Right ventricle myocardium inferior (tissue), 1 donor: ENCODE measurements at places on chromosomes 2 and 18. TPM values are rescaled to one million over a fixed set of nuclear protein-coding genes. Genes with fewer than 3 reads are reported as not detected.

DNA sequence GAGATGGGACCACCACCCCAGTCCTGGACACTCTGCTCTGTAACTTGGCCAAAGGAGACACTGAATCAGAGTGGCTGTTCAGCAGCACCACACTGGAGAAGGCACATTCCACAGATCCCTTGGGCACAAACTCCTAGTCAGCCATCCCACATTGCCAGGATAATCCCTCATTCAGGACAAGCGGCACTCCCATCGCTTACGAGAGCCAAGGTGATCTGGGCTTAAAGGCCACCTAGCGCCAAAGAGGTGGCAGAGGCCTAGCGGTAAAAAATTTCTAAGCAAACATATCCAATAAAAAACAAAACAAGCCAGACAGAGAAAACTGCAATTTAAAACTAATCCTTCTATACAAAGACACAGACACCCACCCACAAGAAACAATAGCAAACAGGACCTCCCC, 62.2 kb downstream of the EPB41L3 start:
- no peak for DNase-seq

DNA sequence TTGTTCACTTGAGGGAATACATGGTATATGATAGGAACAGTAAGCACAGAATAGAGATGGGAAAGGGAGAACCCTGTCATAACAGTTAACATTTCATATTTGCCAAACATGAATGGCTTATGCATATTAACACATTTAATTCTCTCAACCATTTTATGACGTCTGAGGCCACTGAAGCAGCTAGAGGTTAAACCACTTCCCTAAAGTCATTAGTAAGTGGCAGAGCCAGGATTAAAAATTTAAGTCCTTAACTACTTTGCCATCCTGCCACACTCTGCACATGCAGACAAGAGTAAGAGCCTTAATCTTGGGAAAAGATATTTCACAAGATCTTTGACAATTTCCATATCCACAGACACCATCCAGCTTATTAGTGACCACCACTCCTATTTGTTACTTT, 2.1 kb downstream of the LIPT1 start:
- DNase-seq, result no peak

DNA sequence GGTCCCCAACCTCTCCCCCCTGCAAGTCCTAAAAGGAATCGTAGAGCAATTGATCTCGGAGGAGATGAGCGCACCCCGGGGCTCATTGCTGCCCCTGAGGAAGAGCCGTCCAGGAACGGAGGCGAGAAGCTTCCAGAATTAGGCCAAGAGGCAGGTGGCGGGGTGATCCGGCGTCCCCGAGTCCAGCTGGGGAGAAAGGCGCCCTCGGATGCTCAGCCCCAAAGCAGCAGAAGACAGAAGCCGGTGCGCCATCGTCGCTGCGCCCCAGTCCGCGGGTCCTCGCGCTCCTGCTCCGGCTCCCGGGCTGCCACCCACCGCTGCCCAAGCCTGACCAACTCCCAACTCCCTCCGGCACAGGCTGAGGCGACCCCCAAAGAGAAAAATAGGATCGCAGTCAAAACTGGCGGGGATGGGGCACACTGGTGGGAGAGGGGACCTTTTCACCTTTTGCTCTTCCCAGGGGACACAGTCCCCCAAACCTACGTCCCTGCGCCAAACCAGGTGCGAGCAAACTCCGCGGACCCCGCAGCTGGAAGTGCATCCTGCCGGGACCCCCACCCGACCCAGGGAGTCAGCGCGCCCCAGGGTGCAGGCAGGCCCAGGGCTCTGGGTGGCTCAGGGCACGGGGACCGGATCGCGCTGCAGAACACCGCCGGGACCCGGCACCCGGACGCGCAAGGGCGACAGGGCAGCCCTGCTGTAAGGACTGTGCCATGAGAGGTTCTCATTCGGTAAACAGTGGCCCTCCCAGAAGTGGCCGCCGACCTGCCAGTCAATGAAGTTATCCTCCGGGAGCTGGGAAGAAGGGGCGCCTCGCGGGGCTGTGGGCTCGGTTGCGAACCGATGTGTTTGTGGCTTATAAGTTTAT, 8.4 kb upstream of the MEIS1 start:
- DNase-seq, result peak; percentile 37

DNA sequence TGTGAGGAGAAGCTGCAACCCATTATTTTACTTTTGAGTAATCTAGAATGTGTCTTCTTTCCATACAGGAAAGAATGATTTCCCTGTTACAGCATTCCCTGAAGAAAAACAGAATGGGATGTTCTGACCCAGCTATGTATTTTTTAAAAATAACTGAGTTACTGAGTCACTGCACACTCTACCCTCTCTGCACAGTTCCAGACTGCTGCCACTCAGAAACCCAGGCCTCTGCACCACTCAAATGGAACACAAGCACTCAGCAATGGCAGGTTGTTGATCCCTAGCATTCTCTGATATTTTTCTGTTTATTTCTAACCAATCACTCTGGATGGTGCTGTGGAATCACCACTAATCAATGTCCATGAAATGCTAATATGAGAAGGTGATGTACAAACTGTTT, 1300.0 kb upstream of the FAM98A start:
- DNase-seq, result no peak

CFC1 gene
- not detected for total RNA-seq

NT5C1B gene
- total RNA-seq, result not detected

HOXD13 gene
- total RNA-seq, result not detected

DNA sequence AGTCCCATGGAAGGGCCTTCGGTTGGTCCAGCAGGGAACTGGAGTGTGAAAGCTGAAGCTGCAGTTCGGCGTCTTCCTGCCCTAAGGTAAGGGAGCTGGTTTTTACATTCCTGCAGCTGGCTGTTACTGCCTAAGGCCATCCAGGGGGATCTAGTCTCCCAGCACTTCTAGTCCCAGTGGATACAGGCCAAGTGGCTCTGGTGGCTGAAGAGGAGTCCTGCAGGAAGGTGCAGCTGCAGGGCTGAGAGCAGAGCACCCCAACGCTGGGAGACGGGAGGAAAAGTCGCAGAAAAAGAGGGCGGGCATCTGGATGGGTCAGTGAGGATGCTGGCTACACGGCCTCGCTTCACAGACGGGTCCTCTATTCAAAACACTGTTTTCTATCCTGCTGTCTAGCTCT, 225.0 kb upstream of the HS6ST1 start:
- peak; percentile 8 for DNase-seq

- no peak for DNase-seq
Measured at GRCh38 chr2:137813176-137813575, 151.1 kb upstream of the HNMT start.

CFAP210 gene
- total RNA-seq, result 0.11 TPM

GRCh38 chr18:41695441-41695840, 259.6 kb upstream of the PIK3C3 start:
- no peak for DNase-seq

GRCh38 chr2:232521959-232522622, 1.9 kb downstream of the PRSS56 start:
- peak; percentile 87 for DNase-seq

DNA sequence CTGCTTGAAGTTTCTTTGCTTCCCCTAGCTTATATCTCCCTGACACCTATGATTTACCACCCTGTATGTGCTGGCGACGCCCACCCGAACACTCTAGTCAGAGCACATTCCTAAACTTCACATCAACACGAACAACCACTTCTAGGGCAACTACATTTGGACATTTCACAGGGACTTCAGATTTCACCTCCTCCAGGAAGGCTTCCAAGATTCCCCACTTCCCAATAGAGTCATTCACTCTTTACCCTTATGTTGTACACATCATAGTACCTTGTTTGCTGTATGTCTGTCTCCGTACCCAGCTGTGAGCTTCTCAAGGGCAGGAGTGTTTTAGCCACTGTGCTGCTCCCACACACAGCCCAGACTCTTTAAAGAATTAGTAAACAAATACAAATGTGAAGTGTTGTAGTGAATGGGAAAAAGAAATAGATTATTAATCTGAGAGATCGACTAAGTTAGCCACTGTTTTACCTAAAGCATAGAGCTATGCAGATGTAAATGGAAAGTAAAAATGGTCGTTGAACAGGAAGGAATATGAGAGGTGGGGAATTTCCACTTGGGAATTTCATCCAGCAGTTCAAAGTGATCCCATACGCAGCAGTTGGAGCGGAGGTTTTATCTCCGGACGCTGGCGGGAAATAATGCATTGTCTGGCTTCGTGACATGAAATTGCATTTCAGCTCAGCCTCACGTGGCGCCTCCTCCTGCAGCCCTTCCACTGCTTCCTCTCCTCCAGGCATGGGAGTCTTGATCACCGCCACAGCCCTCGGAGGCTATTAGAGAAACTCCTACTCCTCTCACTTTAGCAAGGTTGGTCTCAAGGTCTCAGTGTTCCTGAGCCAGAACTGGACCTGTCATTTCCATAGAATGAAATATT, 233.4 kb upstream of the COPS8 start:
- DNase-seq, result no peak

G6PC2 gene
- total RNA-seq, result not detected

DNA sequence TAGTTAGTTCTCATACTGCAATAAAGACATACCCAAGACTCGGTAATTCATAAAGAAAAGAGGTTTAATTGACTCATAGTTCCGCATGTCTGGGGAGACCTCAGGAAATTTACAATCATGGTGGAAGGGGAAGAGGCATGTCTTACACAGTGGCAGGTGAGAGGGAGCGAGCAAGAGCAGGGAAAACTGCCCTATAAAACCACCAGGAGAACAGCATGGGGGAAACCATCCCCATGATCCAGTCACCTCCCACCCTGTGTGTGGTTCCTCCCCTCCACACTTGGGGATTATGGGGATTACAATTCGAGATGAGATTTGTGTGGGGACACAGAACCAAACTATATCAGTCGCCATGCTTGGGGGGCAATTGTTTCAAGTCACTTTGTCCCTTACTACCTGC, 1.1 kb upstream of the SSB start:
- DNase-seq, result no peak

DOK6 gene
- 6.3 TPM for total RNA-seq

PREB gene
- total RNA-seq, result 54.5 TPM

VWC2L gene
- total RNA-seq, result not detected

DNA sequence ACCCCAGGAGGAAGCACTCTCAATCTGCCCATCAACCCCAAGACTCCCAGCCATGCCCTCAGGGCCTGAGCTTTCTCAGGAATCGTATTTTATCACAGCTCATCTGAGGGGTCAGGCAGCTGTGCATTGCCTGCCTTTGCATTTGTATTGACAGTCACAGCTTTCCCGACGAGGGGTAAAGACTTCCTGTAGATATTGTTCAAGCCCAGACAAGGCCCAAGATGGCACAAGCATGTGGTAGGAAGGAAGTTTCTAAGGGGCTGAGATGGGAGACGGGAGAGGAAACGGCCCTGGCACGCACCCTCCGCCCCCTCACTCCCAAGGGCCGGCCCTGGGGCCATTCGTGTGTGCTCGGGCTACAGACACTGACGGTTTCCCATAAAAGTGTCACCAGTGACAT, 34.2 kb upstream of the PRLH start:
- peak; percentile 41 for DNase-seq
